GM12878 (cell line): ENCODE measurements at places on chromosomes 4 and X.

DNA sequence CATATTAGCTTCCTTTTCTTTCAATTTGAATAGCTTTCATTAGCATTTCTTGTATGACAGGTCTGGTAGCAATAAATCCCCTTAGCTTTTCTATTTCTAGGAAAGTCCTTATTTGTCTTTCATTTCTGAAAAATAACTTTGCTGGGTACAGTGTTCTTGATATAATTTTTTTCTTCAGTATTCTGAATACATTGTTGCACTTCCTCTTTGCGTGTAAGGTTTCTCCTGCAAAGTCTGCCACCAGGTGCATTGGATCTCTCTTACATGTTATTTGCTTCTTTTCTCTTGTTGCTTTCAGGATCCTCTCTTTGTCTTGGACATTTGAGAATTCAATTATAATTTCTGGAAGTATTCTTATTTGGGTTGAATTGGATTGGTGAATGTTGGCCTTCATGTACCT, 663.7 kb downstream of the GRXCR1 start:
- DNase-seq: no peak

GRCh38 chr4:146585761-146586333, 52.8 kb upstream of the POU4F2 start:
- DNase-seq: no peak

DNA sequence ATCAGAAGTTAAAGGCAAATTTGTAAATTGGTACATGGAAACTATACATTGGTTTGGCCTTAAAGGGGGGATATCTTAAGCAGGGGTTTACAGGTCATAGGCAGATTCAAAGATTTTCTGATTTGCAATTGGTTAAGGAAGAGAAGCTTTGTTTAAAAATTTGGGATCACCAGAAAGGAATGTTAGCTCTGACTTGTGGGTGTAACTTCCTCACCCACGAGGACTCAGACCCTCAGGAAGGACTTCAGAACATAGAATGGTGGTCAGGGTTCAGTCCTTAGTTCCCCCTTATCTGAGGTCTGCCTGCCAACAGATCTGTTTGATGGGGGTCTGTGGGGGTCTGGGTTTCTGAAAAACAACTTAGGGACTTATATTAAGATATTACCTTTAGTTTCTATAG, 427.4 kb upstream of the DIPK2B start:
- no peak for DNase-seq

GRCh38 chr4:146245246-146245645, 30.9 kb downstream of the REELD1 start:
- no peak for DNase-seq

DNA sequence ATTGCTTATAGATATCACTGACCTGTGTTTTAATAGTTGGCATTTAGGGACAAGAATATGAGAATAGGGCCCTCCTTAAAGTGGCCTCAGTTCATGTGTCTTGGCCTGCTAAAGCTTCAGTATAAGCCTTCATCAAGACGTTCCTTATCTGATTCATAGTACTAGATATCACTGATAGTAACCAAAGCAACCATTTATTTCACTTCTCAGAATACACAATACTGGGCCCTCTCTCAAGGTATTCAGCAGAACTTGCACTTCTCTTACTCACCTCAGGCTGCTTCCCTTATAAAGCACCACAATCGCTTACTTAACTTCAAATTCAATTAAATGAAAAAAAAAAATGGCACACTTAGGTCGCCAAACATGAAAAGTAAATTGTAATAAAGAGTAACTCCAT, 259.4 kb upstream of the PCDH7 start:
- no peak for DNase-seq

DNA sequence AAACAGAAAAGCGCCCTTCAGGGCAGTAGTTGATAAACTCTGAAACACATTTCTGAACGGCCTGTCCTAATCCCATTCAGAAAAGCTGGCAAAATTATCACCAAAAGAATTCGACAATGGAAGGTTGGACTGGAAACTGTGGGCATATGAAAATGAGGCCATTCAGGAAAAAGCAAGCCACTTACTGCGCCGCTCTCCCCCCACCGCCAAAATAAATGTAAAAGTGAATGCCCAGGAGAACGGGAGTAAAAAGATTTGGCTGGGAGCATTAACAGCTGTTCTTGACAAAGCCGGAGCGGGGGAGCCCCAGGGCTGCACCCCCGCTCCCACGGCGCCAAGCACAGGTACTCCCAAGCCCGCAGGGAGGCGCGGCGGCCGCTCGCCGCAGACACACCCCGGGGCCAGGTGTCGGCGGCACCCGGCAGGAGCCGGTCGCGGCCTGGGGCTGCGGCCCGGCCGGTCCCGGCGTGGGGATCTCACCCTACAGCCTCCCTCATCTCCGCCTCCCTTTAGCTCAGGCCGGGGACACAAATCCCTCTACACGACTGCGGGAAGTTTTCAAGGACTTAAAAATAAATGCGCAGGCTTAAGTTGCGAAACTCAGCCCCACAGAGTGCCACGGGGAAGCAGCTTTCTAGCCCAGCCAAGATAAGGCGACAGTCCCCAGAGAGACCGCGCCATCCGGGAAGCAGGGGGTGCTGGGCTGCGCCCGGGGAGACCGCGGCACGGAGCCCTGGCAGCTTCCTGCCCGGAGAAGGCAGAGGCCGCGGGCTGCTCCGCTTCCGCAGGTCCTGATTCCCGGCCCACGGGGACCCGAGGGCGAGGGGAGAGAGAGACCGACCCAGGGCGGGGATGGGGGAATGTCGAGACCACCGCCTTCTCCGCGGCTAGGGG, 593 bp downstream of the SH3RF1 start:
- DNase-seq: no peak

DNA sequence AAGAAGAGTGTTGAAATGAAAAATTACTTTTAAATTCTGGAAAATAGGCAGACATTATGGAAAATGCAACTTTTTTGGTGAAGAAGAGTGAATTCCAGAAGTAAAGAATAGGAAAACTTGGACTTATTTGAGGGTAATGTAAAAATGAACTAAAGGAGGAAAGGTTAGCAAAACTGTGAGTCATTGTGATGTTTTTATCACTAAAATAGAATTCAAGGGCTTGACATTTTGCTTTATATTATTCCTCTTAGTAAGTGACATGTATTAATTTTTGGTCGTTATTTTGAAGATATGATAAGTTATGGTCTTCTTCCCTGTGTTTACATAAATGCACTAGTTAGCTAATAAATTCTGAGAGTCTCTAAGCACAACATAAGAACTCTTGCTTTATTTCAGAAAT, 390.9 kb downstream of the FAT4 start:
- DNase-seq: no peak

DNA sequence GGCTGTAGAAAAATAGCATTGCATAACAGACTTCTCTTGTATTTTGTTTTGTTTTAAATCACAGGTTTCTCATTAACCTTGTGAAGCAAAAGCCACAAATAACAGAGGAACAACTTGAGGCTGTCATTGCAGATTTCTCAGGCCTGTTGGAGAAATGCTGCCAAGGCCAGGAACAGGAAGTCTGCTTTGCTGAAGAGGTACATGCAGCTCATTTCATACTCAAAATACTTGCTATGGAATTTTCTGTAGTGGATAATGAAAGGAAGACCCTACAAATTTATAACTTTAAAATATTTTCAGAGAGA, 17.6 kb downstream of the AFP start:
- DNase-seq: no peak

GRCh38 chrX:107658660-107659059, 30.4 kb downstream of the PRPS1 start:
- no peak for DNase-seq

DNA sequence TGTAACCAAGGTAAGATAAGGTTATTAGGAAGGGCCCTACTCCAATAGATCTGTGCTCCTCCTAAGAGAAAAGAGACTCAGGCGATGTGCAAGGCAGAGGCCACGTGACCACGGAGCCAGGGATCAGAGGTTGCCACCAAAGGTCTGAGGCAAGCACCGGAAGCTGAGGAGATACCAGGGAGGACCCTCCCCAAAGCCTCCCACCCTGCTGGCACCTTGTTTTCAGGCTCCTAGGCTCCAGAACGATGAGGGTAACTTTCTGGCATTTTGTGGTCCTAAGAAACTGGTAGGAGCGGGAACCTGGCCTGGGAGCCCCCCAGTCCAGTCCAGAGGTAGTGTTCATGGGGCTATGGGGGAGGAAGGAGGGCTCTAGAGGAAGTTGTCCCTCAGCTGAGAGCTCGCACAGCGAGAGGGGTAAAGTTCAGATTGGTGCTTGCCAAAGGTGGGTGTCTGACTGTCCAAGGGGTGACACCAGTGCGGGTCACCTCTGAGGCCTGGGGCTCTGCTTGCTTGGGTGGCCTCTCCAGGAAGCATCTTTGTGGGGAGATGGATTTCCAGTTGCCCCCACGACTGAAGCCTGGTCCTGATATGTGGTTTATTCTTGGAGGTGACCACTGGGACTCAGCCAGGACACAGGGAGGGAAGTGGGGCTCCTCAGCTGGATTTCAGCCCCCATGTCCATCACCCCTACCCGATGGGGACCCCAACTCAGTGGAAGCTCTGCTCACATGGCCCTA, 7.5 kb upstream of the LETM1 start:
- no peak for DNase-seq

GRCh38 chr4:185238215-185238681, 28.9 kb downstream of the SNX25 start:
- DNase-seq: no peak

GRCh38 chr4:123530357-123530756, 133.8 kb downstream of the SPRY1 start:
- no peak for DNase-seq

DNA sequence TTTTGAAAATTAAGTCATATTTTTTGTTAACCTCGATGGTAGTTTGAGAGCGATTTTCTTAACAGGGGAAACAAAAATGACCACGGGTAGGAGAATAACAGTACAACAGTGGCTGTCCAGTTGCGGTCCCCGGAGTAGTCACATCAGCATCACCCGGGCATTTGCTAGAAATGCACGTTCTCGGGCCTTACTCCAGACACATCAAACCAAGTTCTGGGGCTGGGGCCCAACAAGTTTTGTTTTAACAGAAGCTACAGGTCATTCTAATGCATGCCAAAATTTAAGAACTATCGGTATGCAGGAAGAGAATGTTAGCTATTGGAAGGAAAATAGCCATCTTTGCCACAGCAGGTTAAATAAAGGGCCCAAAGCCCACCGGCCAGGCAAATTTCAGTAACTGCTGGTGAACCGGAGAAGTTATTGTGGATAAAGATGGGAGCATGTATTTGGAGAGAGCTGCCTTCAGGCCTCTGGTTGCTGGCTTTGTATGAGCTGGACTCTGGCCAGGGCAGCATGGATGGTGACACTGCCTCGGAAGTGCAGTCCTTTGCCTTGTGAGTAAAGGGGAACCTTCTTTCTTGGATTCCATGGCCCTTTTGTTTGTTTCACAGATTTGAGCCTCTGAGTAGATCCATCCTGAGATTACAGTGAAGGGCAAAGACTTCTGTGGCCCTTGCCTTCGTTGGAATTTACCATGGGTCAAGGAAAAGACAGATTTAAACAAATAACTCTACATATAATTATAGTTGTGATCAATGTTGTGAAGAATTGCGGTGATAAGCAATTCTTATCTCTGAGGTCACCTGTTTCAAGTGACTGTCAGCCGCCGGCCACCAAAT, 62.1 kb downstream of the TBC1D14 start:
- DNase-seq: no peak

- DNase-seq: no peak
Observed at GRCh38 chr4:181147416-181147951, 1095.7 kb upstream of the TENM3 start.

- DNase-seq: no peak
Observed at GRCh38 chr4:117641519-117641918, 392.8 kb upstream of the NDST3 start.

GRCh38 chr4:75308049-75308448, 206.2 kb downstream of the RCHY1 start:
- no peak for DNase-seq

GRCh38 chr4:55758570-55758969, 61.0 kb upstream of the EXOC1L start:
- DNase-seq: no peak

- peak; percentile 33 for DNase-seq
Observed at GRCh38 chr4:124018383-124019317, 622.1 kb downstream of the SPRY1 start.

- no peak for DNase-seq
Observed at GRCh38 chr4:98659741-98660462, 1.5 kb upstream of the TSPAN5 start.

DNA sequence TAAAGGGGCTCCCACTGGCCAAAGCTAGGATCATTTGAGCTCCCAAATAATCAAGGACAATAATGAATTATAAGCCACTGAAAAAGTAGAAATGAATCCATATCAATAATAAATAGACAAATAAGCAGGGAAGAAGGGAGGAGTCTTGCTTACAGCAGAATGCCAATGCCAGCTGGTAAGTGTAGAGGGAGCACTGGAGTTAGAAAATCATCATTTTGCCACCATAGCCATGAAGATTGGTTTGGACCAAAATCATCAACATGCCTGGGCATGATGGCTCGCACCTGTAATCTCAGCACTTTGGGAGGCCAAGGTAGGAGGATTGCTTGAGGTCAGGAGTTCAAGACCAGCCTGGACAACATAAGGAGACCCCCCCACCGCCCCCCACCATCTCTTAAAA, 20.4 kb upstream of the SH3KBP1 start:
- DNase-seq: no peak

DNA sequence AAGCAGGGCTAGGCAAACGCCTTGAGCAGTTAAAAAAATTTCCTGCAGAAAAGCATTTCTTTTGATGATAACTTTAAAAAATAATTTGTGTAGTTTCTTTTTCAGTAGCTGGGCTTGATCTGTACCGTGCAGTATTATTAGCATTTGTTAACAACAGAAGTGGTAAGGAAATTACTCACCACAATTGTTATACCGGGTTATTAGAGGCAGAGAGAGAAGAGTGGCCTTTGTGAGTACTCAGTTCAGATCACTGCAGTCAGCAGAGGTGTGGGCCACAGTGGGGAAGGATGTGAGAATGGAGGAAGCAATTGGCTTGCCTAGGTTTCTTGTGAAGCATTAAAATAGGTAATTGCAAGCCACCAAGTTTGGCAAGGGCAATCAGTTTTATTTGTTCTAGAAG, 14.3 kb upstream of the IL21 start:
- peak; percentile 54 for DNase-seq

- DNase-seq: no peak
Observed at GRCh38 chr4:95363966-95364365, 184.8 kb downstream of the UNC5C start.
